ENCODE measurements at places on chromosomes 4 and X.
A peak's percentile ranks its signal among the peaks of the same experiment; 100 is the strongest.

DNA sequence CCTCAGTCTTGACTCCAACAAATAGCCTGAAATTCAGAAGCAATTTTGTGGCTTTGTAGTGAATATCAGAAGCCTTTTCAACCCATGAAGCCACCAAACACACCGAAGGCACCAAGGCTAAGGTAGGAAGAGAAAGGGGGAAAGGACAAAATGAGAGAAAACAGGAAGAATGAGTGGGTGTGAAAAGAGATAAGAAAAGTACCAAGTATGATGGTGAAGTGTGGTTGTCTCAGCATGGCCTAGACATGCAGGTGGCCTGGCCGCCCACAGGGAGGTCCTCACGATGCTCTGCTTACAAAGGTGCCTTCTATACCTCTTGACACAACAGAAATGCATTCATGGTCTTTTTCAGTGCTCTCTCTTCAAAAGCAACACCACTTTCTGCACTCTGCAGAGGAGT is 34.9 kb downstream of the ACSL1 start:
- DNase-seq, result no peak

- no peak for DNase-seq
Observed at GRCh38 chr4:10117359-10118047, 904 bp upstream of the WDR1 start.

DNA sequence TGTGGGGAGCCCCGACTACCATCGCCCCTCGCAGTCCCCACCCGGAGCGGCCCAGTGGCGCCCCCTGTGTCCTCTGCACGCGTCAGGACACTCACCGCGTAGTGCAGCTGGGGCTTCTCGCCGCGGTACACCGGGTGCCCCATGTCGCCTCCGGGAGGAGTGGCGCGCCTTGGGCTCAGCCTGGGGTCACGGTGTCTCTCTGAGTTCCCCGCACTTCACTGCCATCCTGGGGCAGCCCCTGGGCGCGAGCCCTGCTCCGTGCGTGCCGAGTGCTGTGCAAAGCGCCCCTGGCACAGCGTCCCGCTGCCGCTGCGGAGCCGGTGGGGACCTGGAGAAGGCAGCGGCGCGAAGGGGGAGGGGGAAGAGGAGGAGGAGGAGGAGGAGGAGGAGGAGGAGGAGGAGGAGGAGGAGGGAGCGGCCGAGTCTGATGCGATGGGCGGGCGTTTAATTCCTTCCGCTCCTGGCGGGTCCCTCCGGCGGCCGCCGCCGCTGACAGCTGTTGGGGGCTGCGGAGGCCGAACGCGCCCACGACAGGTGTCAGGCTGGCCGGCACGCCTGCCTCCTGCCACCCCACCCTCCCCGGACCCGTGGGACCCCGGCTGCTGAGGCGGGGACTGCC is 134.3 kb downstream of the AMELX start:
- DNase-seq, result peak; percentile 42

DNA sequence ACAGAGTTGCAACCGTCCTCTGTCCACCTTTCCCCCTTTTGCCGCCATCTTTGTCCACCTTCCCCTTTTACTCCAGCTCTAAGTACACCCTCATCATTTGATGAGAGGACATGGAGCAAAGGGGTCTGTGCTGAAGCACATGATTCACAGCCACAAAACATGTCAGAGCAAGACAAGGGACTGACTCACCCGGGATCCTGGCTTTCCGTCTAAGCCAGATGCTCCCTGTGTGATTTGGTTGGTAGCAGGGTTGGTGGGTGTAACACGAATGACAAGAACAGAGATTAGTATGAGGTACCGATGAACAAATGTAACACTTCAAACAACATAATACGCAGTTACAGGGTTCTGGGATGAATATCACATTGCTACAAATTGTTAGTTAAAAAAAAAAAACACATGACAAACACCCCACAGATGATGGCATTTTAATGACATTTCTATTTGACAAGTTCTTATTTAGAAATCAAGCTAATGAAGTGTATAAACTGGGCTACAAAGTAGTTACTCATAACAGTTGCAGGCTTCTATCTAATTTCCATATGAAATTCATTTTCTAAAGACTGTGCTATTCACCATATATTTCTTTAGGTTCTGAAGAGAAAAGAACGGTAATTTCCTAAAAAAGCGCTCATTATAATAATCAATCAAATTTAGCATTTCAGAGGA is 71.4 kb upstream of the ETNPPL start:
- DNase-seq, result no peak

- DNase-seq, result peak; percentile 60
Observed at GRCh38 chrX:112636951-112637581, 42.7 kb downstream of the LHFPL1 start.

DNA sequence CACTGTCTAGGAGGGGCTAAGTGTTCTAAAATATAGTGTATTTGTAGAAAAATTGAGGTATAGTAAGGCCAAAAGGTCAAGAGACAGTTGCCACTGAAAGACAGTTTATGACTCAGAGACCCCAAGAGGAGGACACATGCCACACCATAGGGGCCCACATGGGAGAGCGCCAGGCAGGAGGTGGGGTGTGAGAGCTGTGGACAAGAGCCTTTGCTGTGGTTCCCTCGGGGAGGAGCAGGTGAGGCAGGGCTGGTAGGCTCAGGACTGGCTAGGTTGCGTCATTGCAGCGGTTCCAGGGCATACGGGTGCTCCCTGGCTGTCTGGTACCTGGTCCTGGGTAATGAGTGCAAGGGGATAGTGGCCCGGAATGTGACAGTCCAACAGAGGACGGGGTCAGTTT is 37.6 kb downstream of the CCNQ start:
- no peak for DNase-seq

- DNase-seq, result no peak
Observed at GRCh38 chr4:6703786-6704185, 5.9 kb downstream of the MRFAP1L1 start.

GRCh38 chr4:22456291-22456690 is 59.6 kb downstream of the ADGRA3 start:
- no peak for DNase-seq

- peak; percentile 13 for DNase-seq
Observed at GRCh38 chr4:143406523-143406922, 69.8 kb downstream of the GAB1 start.

- DNase-seq, result no peak
Observed at GRCh38 chr4:6493658-6494304, 21.4 kb upstream of the PPP2R2C start.

DNA sequence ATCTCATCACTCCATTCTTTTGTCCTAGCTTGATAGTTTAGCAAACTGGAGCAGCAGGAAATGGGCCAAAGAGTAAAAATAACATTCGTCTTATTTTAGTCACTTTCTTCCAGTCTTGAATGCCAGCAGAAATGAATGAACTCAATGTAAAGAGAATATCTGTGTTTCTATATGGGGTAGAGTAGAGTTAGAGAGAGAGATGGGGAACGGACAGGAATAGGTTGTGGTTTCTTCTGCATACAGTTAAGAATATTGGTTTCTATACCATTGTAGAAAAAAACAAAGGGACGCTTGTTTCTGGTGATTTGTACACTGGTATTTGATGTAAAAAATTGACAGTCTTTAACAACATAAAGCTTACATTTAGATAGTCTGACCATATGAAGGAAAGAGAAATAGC is 8.9 kb downstream of the GPR174 start:
- DNase-seq, result no peak

- no peak for DNase-seq
Observed at GRCh38 chr4:33802578-33802977, 2441.7 kb downstream of the ARAP2 start.

GRCh38 chrX:2690856-2691542 is at the start of gene CD99:
Gene CD99, plus strand, starts transcription at chrX:2691295. Its CDS starts 66 bp downstream, at chrX:2691361.
- DNase-seq, result peak; percentile 95

- DNase-seq, result no peak
Observed at GRCh38 chrX:14546190-14546589, 16.9 kb downstream of the GLRA2 start.

DNA sequence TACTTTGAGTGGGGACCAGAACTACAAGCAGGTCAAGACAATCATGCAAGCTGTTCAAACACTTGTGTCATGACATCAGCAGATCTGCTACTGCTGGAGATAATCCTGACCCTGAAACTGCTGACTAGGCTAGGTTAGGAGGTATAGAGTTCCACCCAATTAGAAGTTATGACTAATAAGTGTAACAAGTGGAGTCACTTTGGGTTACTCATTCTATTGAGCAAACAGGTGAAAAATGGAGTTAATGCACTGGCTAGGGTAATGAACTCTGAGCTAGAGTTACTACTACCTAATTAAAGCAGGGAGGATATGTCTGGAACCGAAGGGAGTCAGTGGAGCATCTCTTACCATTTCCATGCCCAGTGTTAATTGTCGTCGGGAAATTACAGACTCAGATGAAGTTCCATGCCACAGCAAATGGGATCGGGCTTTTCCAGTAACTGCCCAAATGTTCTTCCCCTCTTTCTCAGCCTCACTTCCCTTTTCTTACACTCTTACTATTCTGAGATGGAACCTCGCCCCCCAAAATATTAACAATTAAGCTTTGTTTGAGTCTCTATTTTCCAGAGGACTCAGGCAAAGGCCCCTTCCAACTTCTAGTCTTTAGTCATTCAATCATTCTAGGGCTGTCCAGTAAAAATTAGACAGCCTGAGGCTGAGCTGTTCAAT is 19.8 kb upstream of the MANBA start:
- DNase-seq, result no peak

GRCh38 chr4:154422152-154422551 is 69.4 kb downstream of the DCHS2 start:
- DNase-seq, result no peak

DNA sequence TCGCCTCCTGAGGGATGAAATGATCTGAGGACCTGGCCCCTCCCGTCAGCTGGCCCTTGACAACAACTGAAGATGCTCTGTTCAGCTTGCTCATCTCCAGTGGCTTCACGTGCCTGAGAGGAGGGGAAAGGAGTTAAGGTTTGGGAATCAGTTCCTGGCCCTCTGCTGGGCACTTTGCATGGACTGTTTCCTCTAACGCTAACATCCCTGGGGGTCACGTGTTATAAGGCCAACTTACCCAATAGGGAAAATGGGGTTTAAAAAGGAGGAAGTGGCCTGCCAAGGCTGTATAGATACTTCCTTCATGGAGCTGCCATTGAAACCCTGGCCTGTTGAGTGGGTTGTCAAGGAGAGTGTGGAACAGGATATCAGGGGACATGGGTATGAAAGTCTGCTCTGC is 65.6 kb downstream of the OR13H1 start:
- no peak for DNase-seq

GRCh38 chrX:81405781-81406180 is 203.9 kb downstream of the SH3BGRL start:
- DNase-seq, result no peak

DNA sequence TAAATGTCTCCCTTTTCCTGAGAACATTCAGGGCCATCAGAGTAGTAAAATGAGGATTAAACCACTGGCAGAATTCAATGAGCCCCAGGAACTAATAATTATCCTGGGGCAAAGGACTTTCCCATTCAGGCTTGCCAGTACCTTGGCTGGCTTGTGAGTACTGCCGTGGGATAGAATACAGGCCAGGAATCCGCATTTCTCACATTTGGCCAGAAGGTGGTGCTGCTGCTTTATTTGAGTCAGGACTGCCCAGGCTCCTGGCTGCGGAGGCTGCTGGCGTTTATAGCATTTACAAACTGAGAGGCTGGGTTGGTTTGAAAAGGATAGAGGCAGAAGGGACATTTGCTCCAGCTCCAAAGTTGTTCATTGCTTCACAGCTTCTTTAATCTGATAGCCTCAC is 91.4 kb downstream of the RTL9 start:
- peak; percentile 82 for DNase-seq

DNA sequence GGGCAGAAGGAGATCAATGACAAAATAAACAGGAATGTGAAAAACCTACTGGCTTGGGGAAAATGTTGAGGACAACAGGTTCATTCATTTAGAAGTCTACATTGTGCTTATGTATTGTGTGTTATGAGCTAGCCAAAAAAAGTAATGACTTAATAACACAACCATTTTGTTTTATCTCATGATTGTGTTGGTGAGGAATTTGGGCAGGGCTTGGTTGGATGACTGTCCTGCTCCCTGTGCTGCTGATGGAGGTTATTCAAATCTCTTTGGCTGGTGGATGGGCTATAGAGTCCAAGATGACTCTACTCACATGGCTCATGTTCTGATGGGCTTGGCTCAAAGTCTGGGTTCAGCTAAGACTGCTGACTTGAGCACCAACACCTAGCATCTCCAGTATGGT is 116.3 kb downstream of the HS3ST1 start:
- no peak for DNase-seq

GRCh38 chr4:173932701-173933100 is 350.8 kb downstream of the FBXO8 start:
- DNase-seq, result no peak

DNA sequence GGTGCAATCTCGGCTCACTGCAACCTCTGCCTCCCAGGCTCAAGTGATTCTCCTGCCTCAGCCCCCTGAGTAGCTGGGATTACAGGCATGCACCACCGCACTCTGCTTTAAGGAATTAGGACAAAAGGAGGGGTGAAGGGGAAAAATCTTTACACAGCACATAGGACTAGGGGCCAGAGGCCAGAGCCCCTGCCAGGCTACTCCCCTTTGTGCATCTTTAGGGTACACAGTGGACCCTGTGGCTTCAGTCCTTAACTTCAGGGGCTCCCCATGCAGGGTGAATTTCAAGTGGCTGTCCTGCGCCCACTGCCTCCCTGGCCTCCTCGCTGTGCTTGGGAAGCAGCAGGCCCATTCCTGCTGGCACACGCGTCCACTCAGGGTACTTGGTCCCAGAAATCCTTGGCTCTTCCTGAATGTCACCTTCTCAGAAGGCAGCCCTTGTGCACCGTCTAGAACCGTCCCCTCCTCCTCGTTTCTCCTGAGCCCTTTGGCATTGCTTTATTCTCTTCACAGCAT is 138.9 kb upstream of the PSAPL1 start:
- no peak for DNase-seq

DNA sequence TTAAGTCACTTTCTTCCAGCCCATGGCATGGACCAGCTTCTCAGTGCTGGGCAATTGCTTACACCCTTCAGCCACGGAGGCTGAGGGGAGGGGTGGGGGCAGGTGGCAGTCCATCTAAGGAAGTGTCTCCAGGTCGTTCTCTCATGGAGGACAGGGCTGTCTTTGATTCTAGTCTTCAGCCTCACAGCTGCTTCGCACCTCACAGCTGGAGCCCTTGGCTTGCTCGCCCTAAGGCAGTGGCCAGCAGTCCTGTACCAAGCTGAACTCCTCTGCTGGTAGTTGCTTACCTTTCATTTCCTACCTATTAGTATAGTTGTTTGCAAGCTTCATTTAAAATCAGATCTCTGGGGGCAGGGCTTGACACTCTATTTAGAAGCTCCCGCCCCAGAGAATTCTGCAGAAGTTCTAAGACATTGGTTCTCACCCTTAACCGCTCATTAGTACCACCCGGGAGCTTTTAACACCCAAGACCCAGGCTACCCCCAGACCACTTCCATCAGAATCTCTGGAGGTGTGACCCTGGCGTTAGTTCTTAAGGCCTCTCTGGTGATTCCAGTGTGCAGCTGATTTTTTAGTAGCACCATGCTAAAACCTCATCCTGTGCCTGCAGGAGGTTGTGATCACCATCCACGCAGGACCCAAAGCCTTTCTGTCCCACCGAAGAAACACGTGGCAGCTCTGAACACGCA is 386.8 kb downstream of the UNC5C start:
- no peak for DNase-seq

- no peak for DNase-seq
Observed at GRCh38 chrX:19684311-19684710, 169.0 kb upstream of the MAP3K15 start.

- peak; percentile 8 for DNase-seq
Observed at GRCh38 chr4:172173206-172173605, 360.0 kb downstream of the GALNTL6 start.

Measured in AG08396 (cell line).